Glutamatergic neuron (in vitro differentiated cells): ENCODE measurements at places on chromosomes 6 and 20. TPM values are rescaled to one million over a fixed set of nuclear protein-coding genes. Genes with fewer than 3 reads are reported as not detected.

- DNase-seq, result no peak
- H3K36me3 ChIP-seq, result no peaks in the 10 kb centered on the region
- no peaks in the 10 kb centered on the region for H3K27me3 ChIP-seq
- no peaks in the 10 kb centered on the region for H3K4me1 ChIP-seq
- no peak overlapping the region for H3K4me3 ChIP-seq
These were observed 13.0 kb downstream of the DOK5 start for GRCh38 chr20:54488442-54488841.

IGF2R gene
- 105 TPM for total RNA-seq

DNA sequence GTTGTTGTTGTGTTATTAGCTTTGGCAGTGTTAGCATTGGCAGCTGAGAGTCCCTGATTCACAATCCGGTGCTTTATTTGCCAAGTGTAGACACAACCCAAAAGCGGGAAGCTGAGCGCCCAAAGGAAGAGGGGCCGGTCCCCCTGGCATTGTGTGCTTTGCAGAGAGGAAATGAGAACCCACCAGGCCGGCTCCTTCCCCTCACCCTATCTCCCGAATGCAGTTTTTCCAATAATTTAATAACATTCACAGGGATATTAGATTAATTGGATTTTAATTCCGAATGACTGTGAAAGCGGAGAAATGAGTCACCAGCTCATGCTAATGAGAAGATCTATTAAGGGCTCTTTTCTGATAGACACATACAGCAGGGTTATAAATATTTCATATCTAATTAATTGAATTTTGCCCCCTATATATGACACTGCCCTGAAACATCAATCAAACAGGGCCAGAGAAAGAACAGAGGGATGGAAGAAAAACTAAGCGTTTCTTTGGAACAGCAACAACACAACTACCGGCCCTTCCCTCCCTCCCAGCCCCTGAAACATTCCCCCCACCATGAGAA is 143.8 kb downstream of the MBOAT1 start:
- no peaks in the 10 kb centered on the region for H3K36me3 ChIP-seq
- H3K27ac ChIP-seq, result no peak overlapping the region
- no peaks in the 10 kb centered on the region for H3K4me1 ChIP-seq
- H3K27me3 ChIP-seq, result peaks cover 2% of the 10 kb centered on the region
- H3K4me3 ChIP-seq, result no peak overlapping the region

DNA sequence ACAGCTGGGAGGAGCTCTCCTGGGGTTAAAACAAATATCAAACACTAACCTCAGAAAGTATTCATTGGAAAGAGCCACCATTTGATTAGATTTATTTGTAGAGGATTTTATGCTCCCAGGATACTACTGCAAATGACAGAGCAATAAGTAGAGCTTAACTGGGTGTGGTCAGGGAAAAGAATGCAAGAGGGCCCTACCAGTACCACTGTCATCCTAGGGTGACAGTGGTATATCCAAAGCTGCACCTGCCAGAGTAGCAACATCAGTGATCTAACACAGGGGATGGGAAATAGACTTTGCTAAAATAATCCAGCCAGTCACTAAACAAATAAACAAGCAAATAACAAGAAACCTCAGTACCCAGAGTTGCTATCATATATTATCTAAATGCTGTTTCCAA is 29.7 kb downstream of the ERGIC3 start:
- no peak for DNase-seq
- peaks cover 17% of the 10 kb centered on the region for H3K36me3 ChIP-seq
- no peak overlapping the region for H3K27ac ChIP-seq
- H3K4me1 ChIP-seq, result no peaks in the 10 kb centered on the region
- peaks cover 3% of the 10 kb centered on the region for H3K27me3 ChIP-seq

- no peak overlapping the region for H3K4me3 ChIP-seq
- DNase-seq, result no peak
- no peak overlapping the region for H3K27ac ChIP-seq
- H3K27me3 ChIP-seq, result peaks cover 5% of the 10 kb centered on the region
These were observed 14.2 kb upstream of the FAM8A1 start for GRCh38 chr6:17585766-17586490.

RIPPLY2 gene
- total RNA-seq, result 4.9 TPM

- no peaks in the 10 kb centered on the region for H3K4me1 ChIP-seq
- no peaks in the 10 kb centered on the region for H3K36me3 ChIP-seq
- no peak for DNase-seq
- no peak overlapping the region for H3K4me3 ChIP-seq
- H3K27ac ChIP-seq, result no peak overlapping the region
These were observed 106.2 kb upstream of the CCDC28A start for GRCh38 chr6:138667408-138667807.

- H3K27ac ChIP-seq, result no peak overlapping the region
- no peak for DNase-seq
- H3K27me3 ChIP-seq, result peaks cover 10% of the 10 kb centered on the region
- peaks cover 15% of the 10 kb centered on the region for H3K36me3 ChIP-seq
- H3K4me1 ChIP-seq, result peaks cover 72% of the 10 kb centered on the region
These were observed 7.0 kb downstream of the SYNGAP1 start for GRCh38 chr6:33426590-33427511.

TTLL9 gene
- 1.5 TPM for total RNA-seq

KCNK16 gene
- not detected for total RNA-seq

GRCh38 chr6:81950877-81951276 is 198.4 kb upstream of the TENT5A start:
- no peak overlapping the region for H3K4me3 ChIP-seq
- no peak overlapping the region for H3K27ac ChIP-seq
- no peaks in the 10 kb centered on the region for H3K4me1 ChIP-seq
- no peaks in the 10 kb centered on the region for H3K36me3 ChIP-seq
- no peak for DNase-seq
- no peaks in the 10 kb centered on the region for H3K27me3 ChIP-seq

RSPO3 gene
- total RNA-seq, result not detected

- peaks cover 9% of the 10 kb centered on the region for H3K36me3 ChIP-seq
- peaks cover 1% of the 10 kb centered on the region for H3K27me3 ChIP-seq
- H3K4me1 ChIP-seq, result no peaks in the 10 kb centered on the region
- H3K4me3 ChIP-seq, result no peak overlapping the region
- DNase-seq, result peak; percentile 84
These were observed 103.6 kb downstream of the PAX1 start for GRCh38 chr20:21808863-21809664.

MCM3 gene
- total RNA-seq, result 21.5 TPM

DNA sequence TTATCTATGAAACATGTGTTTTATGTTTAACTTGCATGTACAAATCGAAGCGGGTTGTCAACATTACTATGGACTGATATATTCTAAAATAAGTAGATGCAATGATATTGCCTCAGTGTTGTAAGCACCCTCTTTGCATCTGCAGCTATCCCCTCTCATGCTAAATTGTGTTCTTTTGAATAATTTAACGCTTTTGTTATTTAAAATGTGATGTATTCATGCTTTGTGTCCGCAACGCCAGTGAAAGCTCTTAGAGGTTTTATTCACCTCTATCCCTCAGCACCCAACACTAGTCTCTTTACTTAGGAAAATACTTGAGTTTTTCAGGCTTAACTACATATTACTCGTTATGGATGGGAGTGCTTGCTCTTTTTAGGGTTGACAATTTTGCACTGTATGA is 173.7 kb upstream of the ID4 start:
- H3K27me3 ChIP-seq, result no peaks in the 10 kb centered on the region
- H3K4me1 ChIP-seq, result peaks cover 5% of the 10 kb centered on the region
- no peak overlapping the region for H3K27ac ChIP-seq
- DNase-seq, result no peak
- no peaks in the 10 kb centered on the region for H3K36me3 ChIP-seq
- no peak overlapping the region for H3K4me3 ChIP-seq

GRCh38 chr6:77040568-77041195 is 422.6 kb downstream of the HTR1B start:
- H3K4me1 ChIP-seq, result peaks cover 4% of the 10 kb centered on the region
- no peak overlapping the region for H3K27ac ChIP-seq
- DNase-seq, result no peak

- no peaks in the 10 kb centered on the region for H3K27me3 ChIP-seq
- H3K36me3 ChIP-seq, result peaks cover 10% of the 10 kb centered on the region
- H3K27ac ChIP-seq, result peak overlapping the region; percentile 24
These were observed 32.6 kb downstream of the SIM1 start for GRCh38 chr6:100432136-100432535.

ZNF292 gene
- total RNA-seq, result 89.9 TPM

DNA sequence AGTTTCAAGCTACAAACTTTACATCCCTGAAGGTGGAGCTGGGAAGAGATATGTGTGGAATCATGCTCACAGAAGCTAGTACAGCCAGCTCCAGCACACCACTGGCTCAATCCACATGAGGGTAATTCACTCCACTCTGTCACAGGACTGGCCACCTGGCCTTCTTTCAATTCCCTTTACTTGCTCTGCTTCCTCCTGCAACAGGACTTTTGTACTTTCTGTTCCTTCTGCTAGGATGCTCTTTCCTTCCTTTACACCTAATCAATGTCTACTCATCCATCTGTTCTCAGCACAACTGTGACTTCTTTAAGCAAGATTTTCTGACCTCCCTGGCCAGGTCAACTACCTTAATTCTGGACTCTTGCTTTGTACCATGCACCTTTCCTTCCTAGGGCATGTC is 39.4 kb upstream of the MYB start:
- no peak overlapping the region for H3K4me3 ChIP-seq
- no peak for DNase-seq
- H3K4me1 ChIP-seq, result no peaks in the 10 kb centered on the region
- H3K27me3 ChIP-seq, result no peaks in the 10 kb centered on the region
